Stimulated activated CD4-positive, alpha-beta T cell treated with anti-CD3 and anti-CD28 coated beads, Interleukin-1b, Interleukin-23, amount 100 ng/mL, for 48 hours (primary cell): ENCODE measurements at places on chromosomes 3 and 15.
A peak's percentile ranks its signal among the peaks of the same experiment; 100 is the strongest.

DNA sequence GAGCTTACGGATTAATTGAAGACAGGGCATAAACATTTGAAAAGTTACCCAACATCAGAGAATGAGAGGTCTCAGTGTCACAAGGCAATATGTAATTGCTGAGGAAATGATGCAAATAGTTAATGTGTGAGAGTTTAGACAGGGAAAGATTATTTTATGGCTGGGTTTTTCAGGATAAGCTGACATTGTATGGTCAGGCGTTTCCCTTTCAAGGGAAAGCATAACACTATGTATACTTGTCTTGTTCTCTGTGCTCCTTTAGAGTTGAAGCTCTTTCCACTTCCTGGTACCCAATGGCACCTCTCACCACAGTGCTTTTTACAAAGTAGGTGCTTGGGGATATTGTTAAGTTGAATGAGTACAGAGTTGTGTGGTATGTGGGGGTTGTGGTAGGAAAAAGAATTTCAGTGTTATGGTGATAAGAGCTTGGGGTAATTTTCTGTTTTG is 19.9 kb downstream of the IQGAP1 start:
- no peak for DNase-seq

GRCh38 chr3:154061001-154061370 is 60.2 kb upstream of the ARHGEF26 start:
- no peak for DNase-seq

GRCh38 chr3:157271283-157271882 is 111.4 kb upstream of the CCNL1 start:
- no peak for DNase-seq

DNA sequence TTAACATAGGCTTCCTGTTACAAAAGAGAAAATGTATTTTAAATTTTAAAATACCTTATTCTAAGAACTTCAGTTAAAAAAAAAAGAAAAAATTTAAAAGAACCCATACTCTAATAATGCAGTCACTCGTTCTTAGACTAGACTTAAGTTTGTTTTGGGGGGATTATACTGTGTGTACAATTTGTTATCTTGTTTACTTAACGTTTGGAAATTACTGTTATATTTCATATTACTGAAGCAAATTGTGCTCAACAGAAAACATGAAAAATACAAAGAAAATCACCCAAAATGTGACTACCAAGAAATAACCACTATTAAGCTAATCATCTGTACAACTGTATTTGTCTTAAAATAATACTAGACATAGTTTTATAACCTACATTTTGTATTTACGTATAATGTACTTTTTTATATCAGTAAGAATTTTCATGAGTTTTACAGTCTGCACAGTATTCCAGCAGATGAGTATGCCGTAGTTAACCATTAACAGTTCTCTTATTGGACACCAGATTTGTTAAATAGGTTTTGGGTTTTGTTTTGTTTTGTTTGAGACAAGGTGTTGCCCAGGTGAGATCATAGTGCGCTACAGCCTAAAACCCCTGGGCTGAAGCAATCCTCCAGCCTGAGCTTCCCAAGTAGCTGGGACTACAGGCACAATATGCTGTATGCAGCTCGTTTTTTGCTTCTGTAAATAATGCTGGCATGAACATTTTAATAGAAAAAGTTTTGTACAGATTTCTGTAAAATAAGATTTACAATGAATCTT is 88.8 kb upstream of the CHD2 start:
- DNase-seq, result no peak

DNA sequence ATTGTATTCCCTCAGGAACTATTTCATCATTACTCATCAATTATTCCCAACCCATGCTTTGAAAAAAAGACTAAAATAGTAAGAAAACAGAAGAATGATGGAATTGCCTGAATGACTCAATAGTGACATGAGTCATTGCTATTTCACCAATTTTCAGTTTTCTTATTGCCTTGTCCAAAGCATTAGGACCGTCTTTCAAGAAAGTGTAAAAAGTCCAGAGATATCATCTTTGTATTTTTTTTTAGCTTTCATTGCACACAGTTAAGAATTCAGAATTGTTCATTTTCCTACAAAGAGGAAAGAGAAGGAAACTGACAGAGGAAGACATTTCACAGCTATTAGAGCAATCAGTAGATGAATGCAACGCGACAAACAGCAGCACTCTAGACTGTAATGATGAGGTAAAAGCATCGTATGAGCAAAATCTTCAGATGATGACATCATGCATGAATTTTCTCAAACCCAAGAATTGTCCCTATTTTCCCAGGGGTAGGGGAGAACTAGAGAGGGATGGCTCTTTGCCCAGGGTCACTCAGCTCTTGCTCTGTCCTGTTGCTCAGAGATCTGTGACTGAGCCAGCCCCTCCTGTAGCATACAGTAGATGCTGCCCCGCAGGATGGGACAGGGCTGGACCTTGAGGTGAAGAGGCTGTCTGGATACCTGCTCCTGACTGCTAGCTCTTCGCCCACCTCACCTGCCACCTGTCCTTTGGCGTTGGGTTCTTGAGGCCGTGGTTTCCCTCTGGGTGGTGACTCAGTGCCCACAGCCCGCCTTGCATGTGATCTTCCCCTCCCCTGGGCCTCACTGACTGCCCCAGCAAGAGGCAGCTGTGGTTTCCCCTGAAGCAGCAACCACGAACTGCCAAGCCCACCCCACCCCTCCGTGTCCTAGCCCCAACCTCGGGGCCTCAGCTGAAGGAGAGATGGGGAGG is 84.8 kb downstream of the PPCDC start:
- peak; percentile 74 for DNase-seq

DNA sequence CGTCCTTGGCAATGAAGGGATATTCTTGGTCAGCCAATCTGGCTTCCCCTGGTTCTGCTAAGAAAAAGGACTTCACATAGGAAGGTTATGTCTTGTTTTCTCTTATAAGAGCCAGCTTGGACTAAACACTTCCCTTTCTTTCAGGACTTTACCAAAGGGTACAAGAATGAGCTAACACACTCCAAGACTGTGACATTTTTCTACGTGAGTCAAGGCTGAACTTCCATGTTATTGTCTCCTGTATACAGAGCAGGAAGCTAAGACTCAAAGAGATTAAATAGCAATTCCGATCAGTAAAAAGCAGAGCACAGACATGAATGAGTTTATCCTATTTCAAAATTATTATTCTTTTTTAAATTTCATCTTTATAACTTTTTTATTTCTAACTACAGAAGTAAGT is 63.3 kb upstream of the STT3B start:
- DNase-seq, result no peak

GRCh38 chr15:66187271-66187670 is 66.3 kb downstream of the MEGF11 start:
- DNase-seq, result no peak

- DNase-seq, result no peak
Observed at GRCh38 chr3:141116721-141117120, 65.6 kb downstream of the SPSB4 start.

- no peak for DNase-seq
Observed at GRCh38 chr15:39598186-39598850, 17.4 kb downstream of the THBS1 start.

GRCh38 chr3:20700714-20701113 is 514.7 kb upstream of the SGO1 start:
- DNase-seq, result no peak

DNA sequence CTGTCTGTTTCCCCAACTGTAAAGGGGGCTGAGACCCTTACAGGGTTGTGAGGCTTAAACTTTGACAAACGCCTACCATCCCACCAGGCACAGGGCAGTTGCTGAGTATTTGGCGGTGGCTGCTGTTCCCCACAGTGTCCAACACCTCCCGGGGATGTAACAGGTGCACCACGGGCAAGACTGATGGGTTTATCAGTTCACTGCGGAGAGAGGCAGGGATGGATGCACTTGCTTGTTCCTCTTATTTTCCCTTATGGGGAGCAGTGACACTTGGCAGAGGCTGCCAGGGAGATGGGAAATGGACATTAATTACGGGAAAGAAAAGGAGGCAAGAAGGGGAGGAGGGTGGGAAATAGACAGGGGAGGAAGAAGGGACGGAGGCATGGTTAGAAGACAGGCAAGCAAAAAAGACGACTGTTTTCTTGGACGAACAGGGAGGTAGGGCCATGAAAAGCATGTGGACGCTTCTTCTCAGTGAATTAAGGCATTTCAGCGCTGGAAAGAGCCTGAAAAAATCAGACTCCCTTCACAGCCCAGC is 16.6 kb upstream of the ADIPOQ start:
- DNase-seq, result no peak

- peak; percentile 13 for DNase-seq
Observed at GRCh38 chr3:133506215-133506901, 67.1 kb upstream of the CDV3 start.

- no peak for DNase-seq
Observed at GRCh38 chr3:117700573-117701360, 991.2 kb downstream of the TUSC7 start.

DNA sequence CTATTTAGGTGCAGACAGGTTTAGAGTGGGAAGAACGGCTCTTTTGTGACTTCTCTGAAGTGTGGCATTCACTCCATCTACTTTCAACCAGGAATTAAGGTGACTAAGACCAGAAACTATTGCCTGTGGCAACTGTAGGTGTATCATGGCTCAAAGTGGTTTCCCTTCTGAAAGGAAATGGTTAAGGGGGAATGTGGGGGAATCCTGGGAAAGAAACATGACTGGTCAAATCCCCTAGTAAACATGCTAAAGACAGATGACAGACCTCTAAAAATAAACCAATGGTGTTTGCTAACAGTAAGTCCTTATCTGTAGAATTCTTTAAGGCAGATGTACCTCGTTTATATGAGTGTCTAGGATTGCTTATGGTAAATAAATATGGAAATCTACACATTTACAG is 56.9 kb downstream of the MEGF11 start:
- no peak for DNase-seq

DNA sequence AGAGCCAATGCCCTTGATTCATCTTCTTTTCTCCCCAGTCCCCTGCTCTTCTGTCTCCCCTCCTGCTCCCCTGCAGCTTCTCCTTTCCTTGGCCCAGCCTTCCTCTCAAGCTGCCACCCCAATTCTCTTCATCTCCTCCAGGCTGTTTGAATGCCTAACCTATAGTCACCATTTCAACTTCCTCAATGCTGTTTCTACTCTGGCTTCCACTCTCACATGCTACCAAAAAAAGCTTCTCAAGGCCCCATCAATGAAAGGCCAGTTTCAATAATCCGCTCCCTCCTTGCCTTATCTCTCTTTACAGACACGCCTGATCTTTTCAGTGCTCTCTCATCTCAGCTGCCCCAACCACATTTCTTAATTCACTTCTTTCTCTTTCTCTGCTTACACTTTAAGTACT is 212.2 kb upstream of the GPR149 start:
- DNase-seq, result no peak

- no peak for DNase-seq
Observed at GRCh38 chr15:96381463-96381862, 51.0 kb downstream of the NR2F2 start.

- no peak for DNase-seq
Observed at GRCh38 chr3:12303534-12303933, 14.7 kb downstream of the PPARG start.

DNA sequence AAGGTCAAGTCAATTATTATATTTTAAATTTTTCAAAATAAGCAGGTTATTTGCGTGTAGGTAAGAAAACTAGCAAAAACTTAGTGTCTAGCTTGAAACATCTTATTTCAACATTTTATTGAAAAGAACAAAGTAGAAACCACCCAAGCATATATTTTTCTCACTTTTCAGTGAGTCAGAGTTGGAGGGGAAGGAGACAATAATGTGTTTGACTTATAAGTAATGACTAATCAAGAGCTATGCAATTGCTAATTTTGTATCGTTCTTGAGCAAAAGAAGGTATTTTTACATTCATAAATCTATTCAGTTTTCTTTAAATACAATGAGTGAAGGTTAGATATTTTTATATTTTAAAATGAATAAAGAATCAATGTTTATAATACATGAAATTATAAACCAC is 54.4 kb upstream of the P2RY1 start:
- DNase-seq, result no peak

GRCh38 chr15:51076524-51077220 is 18.0 kb downstream of the TNFAIP8L3 start:
- DNase-seq, result no peak

DNA sequence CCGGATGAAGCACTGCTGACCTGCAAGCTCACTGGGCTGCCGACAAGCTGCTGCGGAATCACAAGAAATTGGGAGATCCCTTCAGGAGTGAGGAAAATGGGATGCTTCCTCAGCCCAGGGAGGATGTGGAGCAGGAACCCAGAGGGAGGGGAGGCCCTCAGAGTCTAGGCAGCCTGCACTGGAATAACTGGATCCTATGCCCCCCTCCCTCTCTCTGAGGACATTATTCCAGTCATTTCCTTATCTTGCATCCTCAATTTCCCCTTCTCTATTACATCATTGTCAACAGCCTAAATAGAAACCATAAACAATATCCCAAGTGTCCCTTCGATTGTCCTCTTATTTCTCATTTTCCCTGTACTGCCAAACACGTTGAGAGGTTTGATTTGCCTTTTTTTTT is 169.0 kb downstream of the OPA1 start:
- no peak for DNase-seq

GRCh38 chr3:53250881-53251605 is 4.8 kb downstream of the TKT start:
- DNase-seq, result no peak

DNA sequence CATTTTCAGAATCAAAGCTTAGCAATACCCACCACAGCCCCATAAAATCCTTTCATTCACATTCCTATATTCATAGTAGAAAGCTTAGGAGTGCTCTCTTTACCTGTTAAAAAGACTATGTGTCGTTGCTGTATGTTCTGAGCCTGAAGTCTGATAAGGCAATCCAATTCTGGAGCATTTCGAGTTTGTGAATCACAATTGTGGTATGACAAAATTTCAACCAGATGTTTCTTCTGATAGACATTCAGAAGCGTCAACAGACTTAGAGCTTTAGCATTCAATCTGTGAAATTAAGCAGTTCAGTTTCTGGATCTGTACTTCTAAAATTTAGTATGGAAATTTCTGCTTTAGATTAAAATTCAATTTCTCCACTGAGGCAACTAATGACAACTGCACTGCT is 58.3 kb downstream of the TASOR start:
- no peak for DNase-seq

DNA sequence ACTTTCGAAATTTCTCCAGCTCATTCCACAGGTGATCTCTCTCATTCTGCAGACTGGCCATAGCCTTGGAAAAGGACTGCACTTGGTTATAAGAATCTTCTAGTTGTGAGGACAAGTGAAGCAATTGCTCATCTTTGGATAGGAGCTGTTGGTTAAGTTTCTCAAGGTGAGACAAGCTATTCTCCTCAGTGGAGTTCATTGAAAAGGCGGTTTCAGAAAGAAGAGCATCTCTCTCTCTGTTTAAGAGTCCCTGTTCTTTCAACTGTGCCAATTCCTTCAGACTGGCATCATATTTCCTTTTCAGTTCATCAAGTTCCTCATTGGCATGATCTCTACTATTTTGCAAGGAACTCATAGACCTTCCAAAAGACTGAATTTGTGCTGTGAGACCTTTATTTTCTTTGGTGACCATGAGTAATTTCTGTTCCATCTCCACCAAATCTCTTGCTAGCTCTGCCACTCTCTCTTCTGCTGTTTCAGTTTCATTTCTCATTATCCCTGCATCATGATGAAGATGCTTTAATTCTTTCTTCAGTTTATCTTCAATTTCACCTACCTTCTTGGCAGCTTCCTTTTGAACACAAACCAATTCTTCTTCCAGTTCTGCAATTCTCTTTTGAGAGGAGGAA is 30.2 kb upstream of the HCLS1 start:
- DNase-seq, result no peak
